Panc1 (cell line): ENCODE measurements at places on chromosomes 7 and 10.

GRCh38 chr7:128679920-128680319 is 7.8 kb downstream of the GARIN1A start:
- DNase-seq, result no peak

GRCh38 chr10:112767156-112767555 is 182.9 kb upstream of the TCF7L2 start:
- DNase-seq, result no peak

GRCh38 chr10:52746169-52746568 is 26.4 kb downstream of the MBL2 start:
- DNase-seq, result no peak

DNA sequence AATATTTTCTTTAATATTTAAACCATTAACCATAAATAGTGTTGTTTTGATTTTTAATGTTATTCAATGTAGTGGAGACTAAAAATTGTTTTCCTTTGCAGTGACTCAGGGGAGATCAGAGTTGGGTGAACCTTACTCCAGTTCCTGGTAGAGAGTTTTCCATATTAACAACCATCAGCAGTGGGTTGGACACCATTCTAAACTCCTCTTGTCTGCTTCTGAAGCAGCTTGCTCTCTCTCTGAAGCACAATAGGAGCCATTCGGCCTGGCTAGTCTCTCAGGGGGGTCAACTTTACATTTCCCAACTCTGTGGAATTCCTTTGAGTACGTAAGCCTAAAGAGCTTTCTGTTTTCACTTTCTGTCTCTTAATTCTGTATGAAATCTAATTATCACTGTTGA is 9.4 kb upstream of the NRG3 start:
- no peak for DNase-seq

GRCh38 chr7:82335001-82335400 is 108.6 kb downstream of the CACNA2D1 start:
- no peak for DNase-seq
